ENCODE measurements at places on chromosomes 4 and X.

DNA sequence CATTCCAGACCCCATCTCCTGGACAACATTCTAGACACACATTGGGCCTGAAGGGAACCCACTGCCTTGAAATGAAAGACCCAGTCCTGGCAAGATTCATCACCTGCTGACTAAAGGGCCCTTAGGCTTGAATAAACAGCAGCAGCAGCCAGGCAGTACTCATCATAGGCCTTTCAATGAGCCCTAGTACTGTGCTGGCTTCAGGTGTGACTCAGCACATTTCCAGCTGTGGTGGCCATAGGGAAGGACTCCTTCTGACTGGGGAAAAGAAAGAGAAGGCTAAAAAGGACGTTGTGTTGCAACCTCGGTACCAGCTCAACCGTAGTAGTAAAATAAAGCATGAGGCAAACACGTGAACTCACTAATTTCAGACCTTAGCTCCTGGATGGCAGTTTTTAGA, 344.0 kb downstream of the ACTRT1 start:
- H3K36me3 ChIP-seq, result no peaks in the 10 kb centered on the region
- H3K27ac ChIP-seq, result no peak overlapping the region
- H3K27me3 ChIP-seq, result no peaks in the 10 kb centered on the region
- H3K4me1 ChIP-seq, result no peaks in the 10 kb centered on the region

DNA sequence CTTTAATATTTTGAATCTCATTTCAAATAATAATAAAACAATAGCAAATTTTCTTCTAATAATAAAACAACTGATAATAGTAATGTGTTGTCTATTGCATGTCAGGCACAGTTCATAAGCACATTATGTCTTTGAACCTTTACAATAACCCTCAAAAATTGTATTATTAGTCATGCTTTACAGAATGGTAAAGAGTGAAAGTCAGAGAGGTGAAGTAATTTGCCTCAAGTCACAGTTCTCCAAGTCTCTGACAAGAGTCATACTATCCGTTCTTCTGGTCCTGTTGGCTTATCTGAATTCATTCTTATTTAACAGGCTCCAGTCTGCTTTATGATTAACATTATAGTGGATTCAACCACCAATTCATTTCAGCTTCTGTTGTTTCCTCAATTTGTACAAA, 313.0 kb downstream of the AFF2 start:
- H3K36me3 ChIP-seq, result no peaks in the 10 kb centered on the region
- no peak overlapping the region for H3K4me3 ChIP-seq
- no peaks in the 10 kb centered on the region for H3K4me1 ChIP-seq
- no peaks in the 10 kb centered on the region for H3K27me3 ChIP-seq
- no peak for DNase-seq
- H3K27ac ChIP-seq, result no peak overlapping the region

- H3K36me3 ChIP-seq, result no peaks in the 10 kb centered on the region
- no peaks in the 10 kb centered on the region for H3K27me3 ChIP-seq
- no peak for DNase-seq
- H3K4me3 ChIP-seq, result no peak overlapping the region
- H3K27ac ChIP-seq, result no peak overlapping the region
- H3K4me1 ChIP-seq, result no peaks in the 10 kb centered on the region
Observed at GRCh38 chr4:183082053-183082452, 17.0 kb upstream of the WWC2 start.

GRCh38 chr4:1464581-1465171, 58.4 kb upstream of the NKX1-1 start:
- DNase-seq, result no peak
- H3K4me3 ChIP-seq, result no peak overlapping the region
- H3K36me3 ChIP-seq, result no peaks in the 10 kb centered on the region
- no peaks in the 10 kb centered on the region for H3K4me1 ChIP-seq
- H3K27me3 ChIP-seq, result no peaks in the 10 kb centered on the region

- H3K27me3 ChIP-seq, result no peaks in the 10 kb centered on the region
- no peaks in the 10 kb centered on the region for H3K4me1 ChIP-seq
- DNase-seq, result no peak
- no peaks in the 10 kb centered on the region for H3K36me3 ChIP-seq
Observed at GRCh38 chr4:85598936-85599335, 124.0 kb downstream of the ARHGAP24 start.

DNA sequence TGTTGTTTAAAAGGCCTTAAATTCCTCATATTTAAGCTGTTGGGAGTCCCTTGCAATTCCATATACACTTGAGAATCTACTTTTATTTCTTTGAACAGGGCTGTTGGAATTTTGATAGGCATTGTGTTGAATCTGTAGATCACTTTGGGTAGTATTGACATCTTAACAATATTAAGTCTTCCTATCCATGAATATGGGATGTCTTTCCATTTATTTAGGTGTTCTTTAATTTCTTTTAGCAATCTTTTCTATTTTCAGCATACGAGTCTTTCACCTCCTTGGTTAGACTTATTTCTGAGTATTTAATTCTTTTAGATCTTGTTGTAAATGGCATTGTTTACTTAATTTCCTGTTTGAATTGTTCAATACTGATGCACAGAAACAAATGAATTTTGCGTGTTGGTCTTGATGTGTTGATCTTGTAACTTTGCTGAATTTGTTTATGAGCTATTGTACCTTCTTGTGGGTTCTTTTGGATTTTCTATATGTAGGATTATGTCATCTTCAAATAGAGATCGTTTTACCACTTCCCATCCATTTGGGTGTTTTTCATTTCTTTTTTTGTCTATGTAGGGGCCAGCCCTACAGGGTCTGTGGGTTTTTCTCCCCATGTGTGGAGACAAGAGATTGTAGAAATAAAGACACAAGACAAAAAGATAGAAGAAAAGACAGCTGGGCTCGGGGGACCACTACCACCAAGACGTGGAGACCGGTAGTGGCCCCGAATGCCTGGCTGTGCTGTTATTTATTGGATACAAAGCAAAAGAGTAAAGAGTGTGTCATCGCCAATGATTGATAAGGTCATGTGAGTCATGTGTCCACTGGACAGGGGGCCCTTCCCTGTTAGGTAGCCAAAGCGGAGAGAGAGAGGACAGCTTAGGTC, 18.2 kb upstream of the CTBP1 start:
- H3K4me1 ChIP-seq, result peaks cover 5% of the 10 kb centered on the region
- H3K36me3 ChIP-seq, result no peaks in the 10 kb centered on the region
- peak overlapping the region; percentile 81 for H3K27ac ChIP-seq
- DNase-seq, result no peak
- H3K27me3 ChIP-seq, result no peaks in the 10 kb centered on the region

- H3K27me3 ChIP-seq, result no peaks in the 10 kb centered on the region
- no peaks in the 10 kb centered on the region for H3K36me3 ChIP-seq
- no peak overlapping the region for H3K4me3 ChIP-seq
- H3K4me1 ChIP-seq, result no peaks in the 10 kb centered on the region
- H3K27ac ChIP-seq, result no peak overlapping the region
Observed at GRCh38 chr4:70759627-70760026, 37.9 kb downstream of the RUFY3 start.

DNA sequence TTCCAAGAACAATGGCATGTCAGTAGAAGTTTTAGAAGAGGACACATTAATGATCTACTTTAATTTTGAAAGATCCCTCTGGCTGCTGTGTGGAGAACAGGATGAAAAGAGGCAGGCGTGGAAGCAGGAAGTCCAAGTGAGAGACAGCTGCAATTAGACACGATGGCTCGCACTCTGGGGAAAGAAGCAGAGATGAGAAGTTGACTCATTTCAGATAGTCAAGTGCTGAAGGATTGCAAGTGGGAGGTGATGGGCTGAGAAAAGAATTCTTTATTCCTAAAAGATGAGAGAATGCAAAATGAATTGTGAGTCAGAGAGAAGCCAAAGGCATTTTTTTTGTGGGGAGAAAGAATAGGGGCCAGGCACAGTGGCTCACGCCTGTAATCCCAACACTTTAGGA, 16.5 kb downstream of the RXFP1 start:
- H3K27me3 ChIP-seq, result no peaks in the 10 kb centered on the region
- no peak for DNase-seq
- no peak overlapping the region for H3K4me3 ChIP-seq
- no peaks in the 10 kb centered on the region for H3K4me1 ChIP-seq
- no peaks in the 10 kb centered on the region for H3K36me3 ChIP-seq

DNA sequence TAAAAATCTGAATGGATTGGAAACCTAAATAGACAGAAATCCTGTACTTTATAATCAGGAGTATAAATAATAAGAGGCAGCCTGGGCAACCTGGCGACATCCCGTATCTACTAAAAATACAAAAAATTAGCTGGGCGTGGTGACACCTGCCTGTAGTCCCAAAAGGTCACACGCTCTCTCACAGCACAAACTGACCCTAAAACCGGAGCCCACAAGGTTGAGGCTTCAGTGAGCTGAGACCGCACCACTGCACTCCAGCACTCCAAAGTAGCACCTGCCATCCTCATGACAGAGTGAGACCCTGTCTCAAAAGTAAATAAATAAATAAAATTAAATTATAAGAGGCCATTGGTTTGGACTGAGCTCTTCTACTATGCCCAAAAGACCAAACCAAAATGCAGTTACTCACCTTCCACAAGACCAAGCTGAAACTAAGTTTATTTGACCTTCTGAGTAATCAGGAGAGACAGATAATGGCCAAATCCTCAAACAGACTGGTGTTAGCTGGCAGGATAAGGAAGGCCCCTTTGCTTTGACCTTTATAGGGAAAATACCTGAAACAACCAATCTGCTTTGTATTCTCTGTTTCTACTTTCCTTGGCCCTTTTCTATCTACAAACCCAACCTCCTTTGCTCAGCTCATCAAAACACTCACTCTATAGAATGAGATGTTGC, 3.2 kb upstream of the GRSF1 start:
- no peak overlapping the region for H3K27ac ChIP-seq
- no peaks in the 10 kb centered on the region for H3K36me3 ChIP-seq
- H3K4me1 ChIP-seq, result peaks cover 17% of the 10 kb centered on the region
- no peak for DNase-seq
- no peak overlapping the region for H3K4me3 ChIP-seq

DNA sequence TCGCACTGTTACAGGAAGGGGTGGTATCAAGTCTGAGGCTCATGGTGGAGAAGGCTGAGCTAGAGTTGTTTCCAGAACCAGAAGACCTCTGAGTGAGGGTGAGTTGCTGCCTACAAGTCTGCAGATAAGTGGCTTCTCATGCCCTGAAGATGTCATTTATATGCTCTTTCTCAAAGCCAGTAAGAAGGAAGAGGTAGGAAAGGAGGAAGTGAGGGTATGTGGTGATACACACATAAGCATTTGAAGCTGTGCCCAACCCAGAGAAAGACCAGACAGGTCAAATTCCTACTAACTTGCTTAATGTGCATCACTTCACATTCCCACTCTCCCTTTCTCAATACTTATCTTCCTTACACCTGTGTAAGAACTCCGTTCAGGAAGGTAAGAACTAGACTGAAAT, at the start of gene PPBP:
Gene PPBP, minus strand, starts transcription at position 130 of the 400 bp plus-strand sequence. Its CDS starts 87 bp downstream, at position 43.
- H3K27me3 ChIP-seq, result no peaks in the 10 kb centered on the region
- no peak for DNase-seq
- no peak within 1 kb of the TSS for H3K27ac ChIP-seq
- no peaks in the 10 kb centered on the region for H3K36me3 ChIP-seq

- H3K27me3 ChIP-seq, result no peaks in the 10 kb centered on the region
- H3K36me3 ChIP-seq, result no peaks in the 10 kb centered on the region
- H3K4me3 ChIP-seq, result no peak overlapping the region
- no peaks in the 10 kb centered on the region for H3K4me1 ChIP-seq
- DNase-seq, result no peak
- no peak overlapping the region for H3K27ac ChIP-seq
Observed at GRCh38 chr4:100780126-100780525, 262.3 kb upstream of the EMCN start.

- no peak for DNase-seq
- H3K4me3 ChIP-seq, result no peak overlapping the region
- no peaks in the 10 kb centered on the region for H3K4me1 ChIP-seq
- H3K27me3 ChIP-seq, result no peaks in the 10 kb centered on the region
Observed at GRCh38 chr4:133186210-133186609, 37.1 kb downstream of the PCDH10 start.

- no peaks in the 10 kb centered on the region for H3K27me3 ChIP-seq
- no peaks in the 10 kb centered on the region for H3K36me3 ChIP-seq
- no peaks in the 10 kb centered on the region for H3K4me1 ChIP-seq
- no peak overlapping the region for H3K4me3 ChIP-seq
- H3K27ac ChIP-seq, result no peak overlapping the region
Observed at GRCh38 chr4:144894573-144894972, 203.4 kb downstream of the ANAPC10 start.

DNA sequence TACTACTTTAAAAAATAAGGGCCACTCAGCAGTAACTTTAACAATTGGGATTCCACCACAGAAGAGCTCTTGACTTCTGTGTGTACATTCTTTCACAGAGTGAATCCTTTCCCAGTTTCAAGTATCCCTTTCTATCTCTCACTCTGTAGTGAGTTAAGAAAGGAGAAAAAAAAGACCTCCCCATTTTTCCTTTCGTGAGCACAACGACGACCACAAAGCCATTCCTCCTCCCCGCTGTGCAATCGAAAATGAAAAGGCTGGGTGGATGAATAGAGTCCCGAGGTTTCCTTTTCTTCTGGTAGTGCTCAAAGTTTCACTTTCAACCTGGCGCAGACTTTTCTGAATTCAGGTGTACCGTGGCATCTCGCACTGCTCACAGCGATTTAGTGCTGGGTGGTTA, 58.0 kb downstream of the TAB3 start:
- no peaks in the 10 kb centered on the region for H3K36me3 ChIP-seq
- DNase-seq, result no peak
- H3K27ac ChIP-seq, result peak overlapping the region; percentile 49
- peaks cover 2% of the 10 kb centered on the region for H3K4me1 ChIP-seq

- no peak for DNase-seq
- H3K4me1 ChIP-seq, result peaks cover 43% of the 10 kb centered on the region
- H3K27ac ChIP-seq, result no peak overlapping the region
Observed at GRCh38 chrX:71640002-71640401, 21.7 kb upstream of the CXCR3 start.

DNA sequence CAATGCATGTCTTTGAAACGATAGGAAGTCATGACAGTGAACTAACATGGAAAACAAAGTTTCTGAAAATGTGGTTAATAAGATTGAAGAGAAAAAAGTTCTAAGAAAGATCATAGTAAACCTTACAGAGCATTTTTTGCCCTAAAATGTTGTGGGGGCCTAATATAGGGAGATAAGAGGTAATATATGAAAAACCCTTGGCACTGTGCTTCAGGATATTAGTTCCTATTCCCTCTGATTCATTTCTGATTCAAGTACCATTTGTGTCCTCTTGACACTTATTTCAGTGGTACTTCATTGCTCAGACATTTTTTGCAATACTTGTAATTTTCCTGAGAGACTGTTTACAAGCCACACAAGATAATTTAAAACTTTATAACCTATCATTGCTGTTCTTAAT, 35.1 kb downstream of the PAQR3 start:
- DNase-seq, result no peak
- H3K4me3 ChIP-seq, result no peak overlapping the region
- no peaks in the 10 kb centered on the region for H3K36me3 ChIP-seq
- H3K27ac ChIP-seq, result no peak overlapping the region
- no peaks in the 10 kb centered on the region for H3K4me1 ChIP-seq
- no peaks in the 10 kb centered on the region for H3K27me3 ChIP-seq

DNA sequence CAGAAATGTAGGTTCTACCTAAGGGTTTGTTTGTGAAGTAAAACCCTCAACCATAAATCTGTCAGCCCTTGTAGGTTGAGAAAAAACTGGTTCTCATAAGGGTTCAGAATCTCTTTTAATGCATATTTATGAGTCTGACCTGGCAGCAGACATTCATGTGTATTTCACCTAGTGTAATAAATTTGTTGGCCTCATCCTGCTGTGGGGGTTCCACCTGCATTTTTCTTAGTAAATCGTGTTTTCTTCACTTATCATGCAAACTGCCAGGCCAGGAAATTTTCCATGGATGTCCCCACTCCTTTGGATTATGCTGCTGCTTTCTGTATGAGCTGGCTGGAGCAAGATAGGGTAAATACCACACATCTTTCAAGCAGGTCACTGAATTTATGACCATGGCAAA, 42.4 kb downstream of the KLHL13 start:
- H3K4me1 ChIP-seq, result no peaks in the 10 kb centered on the region
- H3K36me3 ChIP-seq, result no peaks in the 10 kb centered on the region
- H3K4me3 ChIP-seq, result no peak overlapping the region
- no peak for DNase-seq
- no peaks in the 10 kb centered on the region for H3K27me3 ChIP-seq
- no peak overlapping the region for H3K27ac ChIP-seq
